Dermis lymphatic vessel endothelial cell (primary cell): ENCODE measurements at places on chromosomes 16 and 17. TPM values are rescaled to one million over a fixed set of nuclear protein-coding genes. Genes with fewer than 3 reads are reported as not detected.

VMO1 gene
- total RNA-seq: 0.22 and 0.95 TPM in 2 replicates

C16orf74 gene
- 4.8 and 5.3 TPM in 2 replicates for total RNA-seq

NT5M gene
- total RNA-seq: 1.7 and 2.8 TPM in 2 replicates

IGFBP4 gene
- 242 and 387 TPM in 2 replicates for total RNA-seq

PRR35 gene
- not detected in 2 replicates for total RNA-seq

KCNJ18 gene
- total RNA-seq: not detected in 2 replicates

TEX19 gene
- not detected in 2 replicates for total RNA-seq
